ENCODE measurements at places on chromosomes 12 and 14. TPM values are rescaled to one million over a fixed set of nuclear protein-coding genes. Genes with fewer than 3 reads are reported as not detected.
A peak's percentile ranks its signal among the peaks of the same experiment; 100 is the strongest.

DNA sequence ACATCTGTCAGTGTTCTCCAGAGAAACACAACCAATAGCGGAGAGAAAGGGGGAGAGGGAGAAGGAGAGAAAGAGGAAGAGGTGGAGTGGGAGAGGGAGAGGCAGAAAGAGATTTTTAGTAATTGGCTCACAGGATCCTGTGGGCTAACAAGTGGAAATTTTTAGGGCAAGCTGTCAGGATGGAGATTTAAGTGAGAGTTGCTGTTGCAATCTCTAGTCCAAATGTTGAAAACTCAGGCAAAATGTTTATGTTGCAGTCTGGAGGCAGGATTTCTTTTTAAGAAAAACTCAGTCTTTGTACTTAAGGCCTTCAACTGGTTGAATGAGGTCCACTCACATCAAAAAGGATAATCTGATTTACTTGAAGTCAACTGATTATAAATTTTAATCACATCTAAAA is 12.5 kb upstream of the GLIPR1L2 start:
- DNase-seq: no peak

B3GNT4 gene
- 1.6 TPM for total RNA-seq

TAMALIN gene
- 19.9 TPM for total RNA-seq

ITGB7 gene
- 415 TPM for total RNA-seq

DNA sequence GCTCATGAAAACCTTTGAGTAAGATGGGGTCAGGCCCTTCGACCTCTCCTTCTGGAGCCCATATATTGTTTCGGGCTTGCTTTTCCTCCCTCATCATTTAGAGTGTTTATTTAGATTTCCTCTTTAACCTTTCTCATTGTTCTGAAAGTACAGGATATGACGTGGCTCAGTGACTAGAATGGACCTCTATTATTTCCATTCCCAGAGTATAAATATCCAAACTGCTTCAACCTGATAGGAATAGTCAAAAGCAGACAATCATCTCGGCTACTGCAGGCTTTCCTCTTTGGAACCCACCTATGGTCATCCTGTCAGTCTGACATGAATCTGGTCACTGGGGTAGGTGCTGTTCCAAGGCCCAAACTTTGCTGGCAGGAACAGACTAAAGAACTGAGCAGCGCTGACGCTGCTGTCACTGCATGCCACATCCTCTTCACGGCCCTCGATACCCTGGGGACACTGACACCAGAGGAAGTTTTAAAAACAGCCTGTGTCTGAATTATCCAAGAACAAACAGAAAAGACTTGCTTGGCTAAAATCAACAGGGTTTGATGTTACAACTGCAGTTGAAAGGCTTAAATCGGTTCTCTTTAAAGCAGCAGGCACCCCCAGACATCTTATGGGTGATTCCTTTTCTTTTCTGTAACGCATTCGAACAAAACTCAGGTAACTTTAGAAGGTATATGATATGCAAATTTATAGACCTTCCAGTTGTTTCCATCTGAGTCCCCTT is 5.0 kb upstream of the DDX47 start:
- peak; percentile 55 for DNase-seq

OR6C2 gene
- total RNA-seq: not detected

GRCh38 chr14:90853116-90853515 is 36.9 kb upstream of the TTC7B start:
- DNase-seq: no peak

DNA sequence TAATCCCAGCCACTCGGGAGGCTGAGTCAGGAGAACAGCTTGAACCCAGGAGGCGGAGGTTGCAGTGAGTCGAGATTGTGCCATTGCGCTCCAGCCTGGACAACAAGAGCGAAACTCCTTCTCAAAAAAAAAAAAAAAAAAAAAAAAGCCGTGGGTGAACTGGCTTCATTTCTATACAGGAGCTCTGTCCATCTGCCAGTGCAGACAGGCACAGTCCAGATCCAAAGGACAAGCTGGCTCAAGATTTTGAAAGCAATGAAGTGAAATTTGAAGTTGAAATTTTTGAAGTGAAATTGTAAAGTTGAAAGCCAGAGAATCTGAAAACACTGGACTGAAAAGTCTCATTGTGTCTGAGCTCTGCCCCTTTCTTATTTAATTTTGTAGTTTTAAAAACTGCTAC is 134.7 kb downstream of the CALM1 start:
- DNase-seq: no peak

DNA sequence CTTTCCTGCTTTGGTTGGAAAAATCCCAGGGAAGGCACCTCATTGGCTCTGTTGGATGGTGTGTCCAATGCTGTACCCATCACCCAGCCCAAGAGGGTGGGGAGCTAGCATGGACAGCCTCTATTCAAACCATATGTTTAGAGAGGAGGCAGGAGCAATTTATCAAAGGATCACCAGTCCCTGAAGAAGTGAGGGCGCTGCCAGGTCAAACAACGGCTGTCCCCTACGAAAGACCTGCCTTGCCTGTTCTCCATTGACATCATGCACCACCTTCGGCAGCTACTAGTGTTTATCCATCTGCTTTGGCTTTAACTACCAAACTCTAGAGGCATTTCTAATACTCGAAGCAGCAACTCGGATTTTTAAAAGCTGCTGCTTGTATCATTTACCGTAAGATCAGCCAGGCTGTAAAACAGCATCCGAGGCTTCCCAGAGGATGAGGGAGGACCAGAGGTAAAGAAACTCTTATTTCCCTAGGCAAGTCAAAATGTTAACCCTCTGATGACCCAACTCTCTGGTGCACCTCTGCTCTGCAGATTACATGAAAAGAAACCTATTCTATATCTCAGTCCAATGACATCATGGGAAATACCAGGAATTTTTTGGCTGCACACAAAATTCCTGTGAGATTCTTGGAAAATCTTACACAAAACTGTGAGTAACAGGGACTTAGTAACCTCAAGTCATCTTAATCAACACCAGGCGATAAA is 720.9 kb upstream of the TBX3 start:
- no peak for DNase-seq

DNA sequence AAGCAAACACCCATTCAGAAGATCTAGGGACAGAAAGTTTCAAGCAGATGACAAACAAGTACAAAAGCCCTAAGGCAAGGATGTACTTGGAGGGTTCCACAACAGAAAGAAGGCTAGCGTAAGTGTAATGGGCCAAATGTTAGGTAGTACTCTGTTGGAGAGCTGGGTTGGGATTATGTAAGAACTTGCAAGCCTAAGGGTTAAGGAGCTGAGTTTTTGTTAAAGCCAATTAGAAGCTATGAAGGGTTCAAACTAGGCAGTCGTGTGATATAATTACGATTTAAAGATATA is 41.4 kb downstream of the HECTD1 start:
- DNase-seq: no peak

DNA sequence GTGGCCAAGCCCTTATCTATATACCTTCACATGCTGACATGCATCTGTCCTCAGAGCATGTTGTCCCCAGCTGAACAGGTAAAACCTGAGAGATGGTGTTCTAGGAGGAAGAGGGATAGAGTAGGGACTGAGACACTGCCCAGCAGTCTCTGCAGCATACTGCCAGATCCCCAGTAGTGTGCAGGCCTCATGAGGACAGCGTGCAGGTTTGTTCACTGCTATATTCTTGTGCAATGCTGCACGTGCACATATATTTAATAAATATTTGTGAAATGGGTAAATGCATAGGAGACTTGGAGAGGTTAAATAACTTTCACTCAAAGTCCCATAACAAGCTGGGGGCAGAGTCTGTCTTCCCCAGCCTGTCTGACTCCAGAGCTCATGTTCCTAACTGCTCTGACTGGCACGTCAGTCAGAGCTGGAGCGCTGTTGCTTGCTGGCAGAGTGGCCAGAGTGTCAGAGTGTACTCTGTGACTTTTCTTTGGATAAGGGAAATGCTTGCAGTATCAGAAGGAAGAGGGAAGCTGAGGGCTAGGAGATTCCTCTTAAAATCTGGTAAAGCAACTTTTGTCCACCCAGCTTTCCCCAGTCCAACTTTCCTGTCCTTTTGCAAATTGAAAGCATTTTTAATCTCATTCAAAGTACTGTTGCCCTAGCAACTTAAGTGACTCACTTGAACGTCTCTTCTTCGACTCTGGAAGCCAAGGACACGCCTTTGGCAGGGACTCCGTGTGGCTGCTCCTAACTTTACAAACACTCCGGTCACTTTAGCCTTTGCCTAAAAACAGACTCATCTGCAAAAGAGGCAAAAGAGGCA is 14.9 kb upstream of the POLR3B start:
- no peak for DNase-seq

DNA sequence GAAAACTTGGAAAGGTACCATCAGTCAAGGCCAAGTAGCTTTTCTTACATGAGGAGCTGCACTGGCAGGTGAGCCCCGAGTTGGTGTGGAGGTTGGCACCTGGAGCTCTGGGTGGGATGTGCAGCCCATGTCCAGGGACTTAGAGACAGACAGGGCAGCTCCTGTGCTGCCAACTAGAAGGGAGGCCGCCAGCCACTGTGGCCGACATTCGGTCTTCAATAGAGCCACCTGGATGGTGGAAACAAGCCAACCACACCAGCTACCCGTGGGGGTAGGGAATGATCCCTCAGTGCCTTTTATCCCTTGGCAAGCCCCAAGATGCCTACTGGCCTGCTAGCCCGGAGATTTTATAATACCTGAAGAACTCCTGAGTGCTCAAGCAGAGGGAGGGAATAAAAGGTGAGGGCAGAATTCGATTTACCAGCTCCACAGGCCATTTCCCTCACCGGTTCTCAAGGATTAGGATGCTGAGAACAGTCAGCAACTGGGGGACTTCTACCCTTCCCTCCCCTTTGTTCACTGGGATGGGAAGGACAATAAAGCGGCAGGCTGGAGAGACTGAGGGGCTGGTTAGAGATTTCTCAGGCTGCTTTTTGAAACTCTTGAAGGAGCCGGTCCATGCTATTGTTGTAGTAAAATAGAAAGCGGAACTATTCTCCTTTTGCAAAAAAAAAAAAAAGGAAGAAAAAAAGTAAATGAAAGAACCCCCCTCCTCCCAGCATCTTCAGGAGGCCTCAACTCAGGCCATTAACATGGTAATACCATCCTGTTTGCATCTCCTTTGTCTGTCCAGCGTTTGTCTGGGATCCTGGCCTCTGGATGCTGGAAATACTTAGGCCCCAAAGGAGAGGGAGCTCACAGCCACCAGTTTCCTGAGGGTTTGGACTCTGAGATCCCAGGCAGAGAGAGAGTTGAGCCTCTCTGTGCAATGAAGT is 321.6 kb downstream of the ZFP36L1 start:
- DNase-seq: no peak

DNA sequence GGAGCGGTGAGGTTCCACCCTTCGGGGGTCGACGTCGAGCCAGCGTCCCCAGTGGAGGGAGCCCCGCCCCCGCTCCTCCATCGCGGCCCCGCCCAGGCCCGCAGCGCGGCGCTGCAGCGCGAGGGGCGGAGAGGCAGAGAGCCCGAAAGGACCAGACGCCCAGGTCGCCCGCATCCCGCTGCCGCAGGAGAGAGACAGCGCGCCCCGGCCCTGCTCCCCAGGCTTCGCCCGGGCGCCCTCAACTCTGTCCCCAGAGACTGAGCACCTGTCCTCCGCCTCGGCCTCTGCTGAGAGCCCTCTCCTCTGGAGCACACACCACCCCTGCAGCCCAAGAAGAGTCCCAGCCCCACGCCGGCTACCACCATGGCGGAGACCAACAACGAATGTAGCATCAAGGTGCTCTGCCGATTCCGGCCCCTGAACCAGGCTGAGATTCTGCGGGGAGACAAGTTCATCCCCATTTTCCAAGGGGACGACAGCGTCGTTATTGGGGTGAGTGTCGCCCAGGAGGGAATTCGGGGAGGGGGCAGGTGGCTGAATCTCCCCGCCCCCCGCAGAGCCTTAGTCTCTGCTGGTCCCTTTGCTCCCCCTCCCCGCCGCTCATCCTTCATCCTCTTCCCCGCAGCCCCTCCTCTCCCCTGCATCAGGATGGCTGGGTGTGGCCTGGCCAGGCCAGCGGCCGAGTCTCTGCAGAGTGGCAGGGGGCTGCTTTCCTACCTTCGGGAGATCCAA is at the start of gene KIF5A:
KIF5A (plus strand) TSS at position 136 of the 732 bp plus-strand sequence; CDS start at position 364, 228 bp downstream.
- peak; percentile 78 for DNase-seq

DNA sequence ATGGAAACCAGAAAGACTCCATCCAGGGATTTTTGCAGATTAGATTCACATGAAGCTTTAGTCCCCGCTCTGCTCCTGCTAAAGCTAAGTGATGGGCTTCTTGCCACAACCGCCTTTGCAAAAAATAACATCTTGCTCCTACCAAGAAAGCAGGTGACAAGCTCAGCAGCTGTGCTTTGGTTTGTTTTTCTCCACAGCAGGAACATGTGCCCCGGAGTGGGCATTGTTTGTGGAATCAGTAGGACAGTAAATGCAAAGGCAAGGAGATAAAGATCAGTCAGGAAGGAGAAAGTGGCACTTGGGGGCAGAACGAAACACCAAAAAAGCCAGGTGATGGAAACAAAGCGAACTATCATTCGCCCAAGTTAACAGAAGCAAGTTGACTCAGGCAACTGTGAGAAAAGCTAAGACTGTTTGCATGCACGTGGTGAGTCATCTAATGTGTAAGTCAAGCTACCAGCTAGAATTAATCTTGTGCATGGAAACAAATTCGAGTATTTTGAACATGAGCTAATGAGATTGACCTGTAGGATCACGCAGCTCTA is 165.5 kb upstream of the PLXNC1 start:
- DNase-seq: no peak

DNA sequence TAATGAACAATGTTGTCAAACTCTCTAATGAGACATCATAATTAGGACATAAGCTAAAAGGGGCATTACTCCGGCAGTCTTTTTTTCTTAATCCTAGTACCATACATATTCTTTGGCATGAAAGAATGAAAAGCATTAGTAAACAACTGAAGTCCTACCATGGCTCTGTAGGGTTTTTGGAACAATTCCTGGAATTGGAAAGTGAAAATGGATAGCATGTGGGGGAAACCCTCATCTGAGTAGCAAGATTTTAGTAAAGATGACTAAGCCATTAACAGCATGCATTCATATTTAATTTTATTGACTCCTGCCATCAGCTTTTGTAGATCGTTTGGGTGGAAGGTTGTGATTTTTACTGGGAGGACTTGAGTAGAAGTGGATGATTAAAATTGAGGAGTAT is 216.2 kb upstream of the PDZRN4 start:
- no peak for DNase-seq

DNA sequence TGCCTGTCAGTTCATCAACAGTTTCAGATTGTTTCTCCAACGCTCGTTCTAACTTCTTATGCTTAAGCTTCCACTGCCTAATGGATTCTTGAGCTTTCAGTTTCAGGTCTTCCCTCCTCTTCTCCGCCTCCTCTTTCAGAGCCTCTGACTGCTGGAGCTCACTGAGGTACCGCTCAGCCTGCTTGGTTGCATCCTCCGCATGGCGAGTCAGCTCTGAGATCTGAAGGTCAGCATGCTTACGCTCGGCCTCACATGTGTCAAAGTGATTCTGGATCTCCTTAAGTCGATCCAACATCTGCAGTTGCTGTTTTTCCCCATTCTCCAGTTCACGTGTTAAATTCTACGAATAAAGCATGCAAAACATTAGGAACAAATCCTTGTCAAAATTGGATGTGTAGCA is 148.8 kb downstream of the CEP128 start:
- no peak for DNase-seq

DNA sequence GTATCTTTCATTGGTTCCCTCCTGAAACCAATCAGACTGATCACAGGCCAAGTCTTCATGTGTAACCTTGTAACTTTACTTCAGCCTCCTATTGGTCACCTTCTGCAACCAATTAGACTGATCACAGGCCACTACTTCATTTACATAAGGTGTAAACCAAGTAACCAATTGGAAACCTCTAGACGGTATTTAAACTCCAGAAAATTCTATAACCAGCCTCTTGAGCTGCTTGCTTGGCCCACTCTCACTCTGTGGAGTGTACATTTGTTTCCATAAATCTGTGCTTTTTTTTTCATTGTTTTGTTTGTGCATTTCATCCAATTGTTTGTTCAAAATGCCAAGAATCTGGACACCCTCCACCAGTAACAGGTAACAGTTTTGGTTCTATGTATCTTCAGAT is 47.5 kb downstream of the EIF2S3B start:
- DNase-seq: no peak

SLC10A1 gene
- not detected for total RNA-seq

DIO3 gene
- total RNA-seq: not detected

Measured in activated naive CD8-positive, alpha-beta T cell treated with anti-CD3 and anti-CD28 coated beads, Interleukin-2, amount 10 ng/mL, durations not matched to agents 7 days and 5 days (primary cell).